ENCODE measurements at places on chromosomes 7 and 10. TPM values are rescaled to one million over a fixed set of nuclear protein-coding genes. Genes with fewer than 3 reads are reported as not detected.

DNA sequence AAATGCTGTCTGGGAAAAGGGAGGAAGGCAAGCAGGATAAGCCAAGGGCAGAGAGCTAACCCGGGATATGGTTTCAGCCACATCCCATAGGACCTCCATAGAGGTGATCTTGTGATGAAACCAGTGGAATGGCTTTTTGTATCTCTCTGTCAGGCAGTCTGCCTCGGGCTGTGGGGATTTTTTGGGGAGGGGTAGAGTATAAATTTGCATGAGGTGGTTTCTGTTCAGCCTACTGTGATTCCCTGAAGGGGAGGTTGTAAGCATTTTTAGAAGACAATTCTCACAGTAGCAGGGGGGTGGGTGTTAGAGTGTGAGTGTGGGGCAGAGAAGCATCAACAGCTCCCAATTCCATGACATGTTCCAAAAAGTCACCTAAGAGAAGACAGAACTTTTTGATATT is 11.8 kb downstream of the OR9A2 start:
- DNase-seq: no peak

- DNase-seq: no peak
Measured at GRCh38 chr7:95925236-95925635, 152.9 kb downstream of the DYNC1I1 start.

GRCh38 chr7:77826300-77826699 is 27.7 kb downstream of the PHTF2 start:
- no peak for DNase-seq

GRCh38 chr10:22640359-22640758 is 74.0 kb downstream of the PIP4K2A start:
- DNase-seq: no peak

The TMEM106B gene
- 78.8 TPM for total RNA-seq

The PTPRE gene
- total RNA-seq: 19.8 TPM

The SFRP4 gene
- total RNA-seq: 1.1 TPM

The DGKB gene
- total RNA-seq: 6.6 TPM

The ERVW-1 gene
- not detected for total RNA-seq

All from occipital lobe (tissue), 3 donors.